PC-3 (cell line): ENCODE measurements at places on chromosomes 2 and 18.
A peak's percentile ranks its signal among the peaks of the same experiment; 100 is the strongest.

- no peak for DNase-seq
Measured at GRCh38 chr2:215692387-215693079, 256.7 kb upstream of the FN1 start.

- DNase-seq: peak; percentile 71
Measured at GRCh38 chr18:57811477-57812125, 8.5 kb upstream of the ATP8B1 start.

DNA sequence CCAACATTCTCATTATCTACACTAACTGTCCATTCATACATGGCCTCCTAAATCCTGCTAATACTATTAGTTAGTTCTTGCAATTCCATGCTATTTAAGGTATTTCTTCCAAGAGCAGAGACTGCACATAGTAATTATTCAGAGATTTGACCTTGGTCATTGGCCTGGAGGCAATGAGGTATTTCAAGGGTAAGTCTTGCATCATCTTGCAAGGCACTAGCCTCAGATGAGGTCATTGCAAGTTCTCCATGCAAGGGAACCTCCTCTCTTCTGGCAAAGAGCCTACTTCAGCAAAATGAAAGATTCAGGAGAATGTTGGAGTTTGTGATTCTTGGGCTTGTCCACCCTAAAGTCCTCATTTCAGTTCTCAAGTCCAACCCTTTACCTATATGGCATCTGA lies 48.5 kb upstream of the IKZF2 start:
- no peak for DNase-seq

- DNase-seq: no peak
Measured at GRCh38 chr2:124908411-124908810, 883.3 kb downstream of the CNTNAP5 start.

DNA sequence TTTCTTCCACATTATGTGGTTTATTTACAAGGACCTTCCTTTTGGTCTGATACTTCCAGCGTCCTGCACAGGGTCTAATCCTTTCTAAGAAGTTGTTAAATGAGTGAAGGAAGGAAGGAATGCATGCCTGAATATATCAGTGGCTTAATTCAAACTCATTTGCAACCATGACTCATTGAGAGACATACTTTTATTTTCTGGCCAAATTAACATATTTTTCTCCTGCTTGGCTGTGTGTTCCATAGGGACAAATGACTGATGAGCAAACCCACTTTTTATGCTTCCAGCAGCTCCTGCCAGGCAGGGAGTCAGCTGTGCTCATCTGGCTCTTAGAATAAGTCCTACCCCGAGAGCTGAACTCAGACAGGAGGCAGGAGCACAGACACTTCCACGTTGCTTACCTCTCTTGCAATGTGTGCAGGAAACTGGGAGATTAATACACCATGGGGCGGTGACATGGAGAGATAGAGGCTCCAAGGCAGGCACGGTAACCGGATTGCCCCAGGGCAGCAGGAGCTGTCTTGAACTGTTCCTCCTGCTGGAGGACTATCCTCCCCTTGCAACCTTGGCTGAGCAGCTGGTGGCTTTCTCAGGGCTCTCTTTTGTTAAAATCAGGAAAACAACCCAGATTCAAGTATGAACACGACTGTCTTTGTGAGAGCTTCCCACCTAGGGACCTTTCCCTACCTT lies 667.5 kb upstream of the HS6ST1 start:
- DNase-seq: no peak

- peak; percentile 61 for DNase-seq
Measured at GRCh38 chr2:208062113-208062512, 36.8 kb upstream of the PLEKHM3 start.

- peak; percentile 11 for DNase-seq
Measured at GRCh38 chr2:69073928-69074570, 61.1 kb downstream of the ANTXR1 start.

GRCh38 chr2:233892793-233893192 lies 24.4 kb upstream of the TRPM8 start:
- peak; percentile 26 for DNase-seq

GRCh38 chr2:114754907-114755563 lies 312.6 kb downstream of the DPP10 start:
- DNase-seq: peak; percentile 68

GRCh38 chr2:228180181-228181097 lies 1.0 kb downstream of the SPHKAP start:
- no peak for DNase-seq

- DNase-seq: no peak
Measured at GRCh38 chr2:206561962-206562361, 80.3 kb upstream of the FAM237A start.

DNA sequence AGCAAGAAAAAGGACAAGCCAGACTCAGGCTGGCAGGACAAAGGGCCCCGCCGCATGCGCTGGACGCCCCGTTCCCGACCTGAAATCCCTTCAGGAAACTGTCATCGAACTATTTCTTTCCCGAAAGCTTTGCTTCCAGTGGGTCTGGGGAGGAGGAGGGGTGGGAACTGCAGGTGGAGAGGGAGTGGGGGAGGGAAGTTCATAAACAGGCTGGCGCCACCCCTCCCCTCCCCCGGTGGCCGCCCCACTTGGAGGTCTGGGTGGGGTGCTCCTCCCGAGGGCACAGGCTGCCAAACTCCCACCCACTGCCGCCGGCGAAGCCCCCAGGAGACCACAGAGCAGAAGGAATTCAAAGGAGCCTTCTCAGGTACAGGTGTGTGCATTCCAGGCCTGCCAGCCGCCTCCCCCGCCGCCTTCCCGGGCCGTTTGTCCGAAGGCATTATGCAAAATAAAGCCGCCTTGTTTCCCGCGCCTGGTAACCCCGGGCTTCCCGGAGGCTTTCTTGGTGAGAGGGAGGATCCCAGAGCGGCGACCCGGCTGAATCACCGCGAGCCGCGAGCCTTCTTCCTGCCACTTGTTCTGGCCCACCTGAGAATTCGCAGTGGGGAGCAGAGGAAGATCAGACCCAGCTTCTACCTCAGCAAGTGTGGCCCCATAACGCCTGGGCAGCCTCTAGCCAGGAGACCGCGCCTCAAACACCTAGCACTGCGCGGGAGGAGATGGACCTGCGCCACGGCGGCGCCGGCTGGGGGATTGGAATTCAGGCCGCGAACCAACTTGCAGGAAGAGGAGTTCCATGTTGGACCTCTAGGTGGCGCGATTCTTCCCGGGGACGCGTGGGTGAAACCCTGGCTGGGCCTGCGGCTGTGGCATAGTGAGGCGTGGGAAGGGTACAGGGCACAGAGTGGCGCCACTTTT lies 101.9 kb downstream of the FOXI3 start:
- peak; percentile 31 for DNase-seq

DNA sequence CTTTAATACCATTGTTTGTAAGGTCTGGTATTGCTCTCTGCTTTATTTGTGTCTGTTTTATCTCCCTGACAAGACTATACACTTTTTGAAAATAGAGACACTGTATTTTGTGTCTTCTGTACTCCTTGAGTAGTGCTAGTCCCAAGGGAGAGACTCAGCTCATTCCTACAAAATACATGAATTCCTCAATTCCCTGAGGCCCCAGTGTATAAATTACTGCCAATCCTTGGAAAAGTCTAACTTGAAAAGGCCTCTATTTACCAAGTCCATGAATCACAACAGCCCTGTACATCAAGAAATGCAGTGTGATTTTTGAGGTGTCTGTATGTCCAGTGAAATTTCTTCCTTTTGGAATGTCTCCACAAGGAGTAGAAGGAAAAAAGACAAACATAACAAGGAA lies 34.9 kb upstream of the NEDD4L start:
- no peak for DNase-seq
